ENCODE measurements at places on chromosomes 4 and X. TPM values are rescaled to one million over a fixed set of nuclear protein-coding genes. Genes with fewer than 3 reads are reported as not detected.

DNA sequence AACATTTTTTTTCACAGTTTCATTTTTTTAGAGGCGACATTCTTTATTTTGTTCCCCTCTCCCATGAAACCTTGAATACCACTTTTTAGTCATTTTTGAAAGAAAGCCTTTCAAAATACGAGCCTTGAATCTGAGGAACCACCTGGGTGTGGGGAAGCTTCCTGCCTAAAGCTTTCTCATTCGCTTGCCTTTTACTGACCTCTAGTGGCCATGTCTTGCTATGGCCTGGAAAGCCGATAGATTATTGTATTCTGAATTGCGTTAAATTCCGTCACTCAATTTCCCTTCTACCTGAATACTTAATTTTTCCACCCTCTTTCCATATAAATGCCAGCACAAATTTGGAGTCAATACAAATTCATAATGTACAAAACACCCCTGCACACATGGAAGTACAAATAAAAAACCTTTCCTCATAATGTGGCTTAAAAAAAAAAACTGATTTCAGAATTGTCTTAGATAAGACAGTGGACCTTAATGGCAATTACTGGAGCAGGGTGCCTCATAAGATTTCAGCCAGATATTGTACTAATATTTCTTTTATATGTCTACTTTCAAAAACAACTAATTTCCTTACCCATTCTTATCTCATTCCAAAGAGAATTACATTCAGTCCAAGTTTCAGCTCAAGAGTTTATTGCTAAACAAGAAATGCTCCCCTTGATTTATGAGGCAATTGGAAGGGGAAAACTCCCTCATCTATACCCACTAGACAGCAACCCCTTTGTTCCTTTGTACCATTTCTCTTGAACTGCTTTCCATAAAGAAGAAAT is 217.9 kb downstream of the CENPC start:
- no peaks in the 10 kb centered on the region for H3K36me3 ChIP-seq
- peak; percentile 32 for DNase-seq
- no peak overlapping the region for H3K4me3 ChIP-seq
- no peak overlapping the region for H3K27ac ChIP-seq
- no peaks in the 10 kb centered on the region for H3K27me3 ChIP-seq

GRCh38 chr4:72055566-72055965 is 23.8 kb downstream of the NPFFR2 start:
- no peak overlapping the region for H3K4me3 ChIP-seq
- no peak for DNase-seq
- no peaks in the 10 kb centered on the region for H3K36me3 ChIP-seq
- H3K27ac ChIP-seq, result no peak overlapping the region
- no peaks in the 10 kb centered on the region for H3K27me3 ChIP-seq

- no peaks in the 10 kb centered on the region for H3K4me1 ChIP-seq
- no peaks in the 10 kb centered on the region for H3K36me3 ChIP-seq
- no peak overlapping the region for H3K4me3 ChIP-seq
- H3K27me3 ChIP-seq, result no peaks in the 10 kb centered on the region
- H3K27ac ChIP-seq, result no peak overlapping the region
Measured at GRCh38 chr4:128787509-128788311, 21.8 kb upstream of the JADE1 start.

GRCh38 chrX:143757887-143758286 is 37.3 kb upstream of the SPANXN2 start:
- no peaks in the 10 kb centered on the region for H3K4me1 ChIP-seq
- no peak overlapping the region for H3K4me3 ChIP-seq
- H3K27me3 ChIP-seq, result no peaks in the 10 kb centered on the region
- H3K27ac ChIP-seq, result no peak overlapping the region
- H3K36me3 ChIP-seq, result no peaks in the 10 kb centered on the region

The GC gene
- total RNA-seq, result 1.8 TPM

Data from HCT116 (cell line).